Hepatocyte (in vitro differentiated cells): ENCODE measurements at places on chromosomes 1 and 21.

- no peak for DNase-seq
Observed at GRCh38 chr1:66893712-66894111, 30.9 kb downstream of the DNAI4 start.

DNA sequence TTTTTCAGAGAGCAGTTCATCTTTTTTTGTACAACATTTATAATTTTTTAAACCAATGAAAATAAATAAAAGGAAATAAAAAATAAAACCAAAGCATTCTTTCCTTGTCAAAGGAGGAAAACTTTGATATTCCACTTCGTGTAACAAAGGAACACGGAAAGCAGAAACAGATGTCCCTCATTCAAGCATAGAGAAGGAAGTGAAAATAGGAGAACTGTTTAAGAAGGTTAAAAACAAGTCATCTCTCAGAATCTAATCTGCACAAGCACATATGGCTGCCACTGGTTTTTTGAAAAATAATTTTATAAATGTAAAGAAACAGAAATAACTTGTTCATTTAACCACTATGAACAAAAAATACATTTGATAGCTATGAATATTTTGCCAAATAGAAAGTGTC is 35.9 kb upstream of the ZNF644 start:
- DNase-seq = no peak

DNA sequence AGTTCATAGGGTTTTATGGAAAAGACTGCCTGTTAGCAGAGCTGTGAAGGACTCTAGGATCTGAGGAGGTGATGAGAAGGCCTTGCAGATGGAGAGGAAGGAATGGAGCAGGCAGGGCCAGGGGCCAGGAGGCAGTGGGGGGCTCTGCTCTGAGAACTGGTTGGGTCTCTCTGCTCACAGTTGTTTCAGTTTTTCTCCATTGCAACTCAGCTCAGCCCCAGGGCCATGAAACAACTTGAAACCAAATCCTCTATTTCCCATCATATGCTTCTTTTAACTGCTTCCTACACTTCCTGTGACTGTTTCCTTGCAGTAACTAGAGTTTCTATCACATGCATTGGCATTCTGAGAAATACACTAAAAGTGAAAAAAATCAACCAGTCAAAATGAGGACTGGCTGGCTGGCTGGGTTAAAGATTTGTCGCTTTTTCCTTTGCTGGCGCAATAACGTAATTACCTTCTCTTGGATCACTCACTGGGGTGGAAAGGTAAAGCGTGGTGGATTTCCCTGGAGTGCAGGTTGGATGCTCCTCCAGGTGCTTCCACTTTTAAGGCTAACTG is 172.0 kb downstream of the CDC7 start:
- no peak for DNase-seq

GRCh38 chr1:203089001-203089650 is 3.3 kb upstream of the MYOG start:
- DNase-seq = no peak

GRCh38 chr1:2268285-2269056 is 40.4 kb downstream of the SKI start:
- DNase-seq = no peak

DNA sequence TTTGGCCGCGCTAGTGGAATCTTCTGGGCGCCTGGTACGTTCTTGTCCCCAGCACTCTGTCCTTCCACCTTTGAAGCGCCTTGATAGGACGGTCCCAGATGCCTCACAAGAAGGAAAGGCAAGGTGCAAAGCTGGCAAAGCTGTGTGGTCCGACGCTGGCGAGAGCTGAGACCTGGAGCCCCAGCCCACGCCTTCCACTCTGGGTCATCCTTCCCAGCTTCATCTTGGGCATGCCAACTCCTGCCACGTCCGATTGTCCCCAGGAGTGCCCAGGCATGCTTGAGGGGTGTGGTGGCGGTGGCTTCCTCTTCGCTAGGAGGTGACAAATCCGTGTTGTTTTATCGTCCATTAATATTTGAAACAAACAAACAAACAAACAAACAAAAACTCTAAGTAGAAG is 123.9 kb upstream of the DPYD start:
- DNase-seq = no peak

GRCh38 chr21:45800339-45801080 is 157.0 kb downstream of the PCBP3 start:
- DNase-seq = no peak

GRCh38 chr1:28534671-28535070 is 18.2 kb upstream of the TRNAU1AP start:
- DNase-seq = no peak

GRCh38 chr1:9594471-9595155 is 5.9 kb downstream of the TMEM201 start:
- DNase-seq = no peak

DNA sequence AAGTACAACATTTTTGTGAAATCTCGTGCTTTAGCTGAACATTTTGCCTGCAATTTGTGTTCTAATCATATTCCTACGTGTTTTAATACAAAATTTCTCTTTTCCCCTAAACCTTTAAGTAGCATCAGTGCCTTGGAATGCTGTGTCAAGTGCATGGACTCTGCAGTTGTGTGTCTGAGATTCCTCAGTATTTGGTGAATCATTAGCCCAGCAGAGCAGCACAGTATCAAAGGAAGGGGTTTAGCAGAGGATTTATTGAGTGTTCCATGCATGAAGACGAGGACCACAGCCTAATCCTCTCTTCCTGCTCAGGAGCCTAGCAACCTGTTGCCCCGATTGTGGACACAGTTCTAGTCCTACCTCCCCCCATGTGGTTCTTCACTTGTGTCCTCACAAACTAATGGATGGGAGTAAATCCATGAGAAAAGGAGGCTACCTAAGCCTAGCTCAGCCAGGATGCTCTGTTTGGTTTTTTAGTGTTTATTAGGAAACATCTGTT is 29.3 kb upstream of the PCP4 start:
- DNase-seq = peak; percentile 16

GRCh38 chr1:151509350-151510019 is 1.7 kb upstream of the CGN start:
- no peak for DNase-seq

- peak; percentile 30 for DNase-seq
Observed at GRCh38 chr1:15681349-15682292, 2.5 kb upstream of the PLEKHM2 start.

- no peak for DNase-seq
Observed at GRCh38 chr1:231688989-231689388, 62.4 kb downstream of the DISC1 start.

- no peak for DNase-seq
Observed at GRCh38 chr1:156492013-156492590, 8.5 kb downstream of the MEF2D start.

DNA sequence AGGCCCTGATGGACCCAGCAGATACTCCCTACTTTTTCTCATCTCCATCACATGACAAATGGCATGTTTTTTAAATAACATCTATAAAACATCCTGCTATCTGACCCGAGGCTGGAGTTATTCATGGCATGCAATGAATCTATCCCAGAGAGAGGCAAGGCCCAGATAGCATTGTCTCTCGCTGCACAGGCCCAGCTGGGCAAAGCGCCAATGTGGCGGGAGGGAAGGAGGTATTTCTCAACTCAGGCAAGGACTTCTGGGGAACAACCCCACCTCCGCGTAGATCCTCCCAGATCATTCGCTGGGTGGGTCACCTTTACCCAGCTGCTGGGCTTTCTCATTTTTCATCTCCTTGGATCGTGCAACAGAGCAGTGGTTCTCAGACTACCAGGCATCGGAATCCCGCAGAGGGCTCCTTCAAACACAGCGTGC is 59.8 kb downstream of the ERG start:
- peak; percentile 49 for DNase-seq

- DNase-seq = no peak
Observed at GRCh38 chr1:30329263-30329753, 394.1 kb downstream of the MATN1 start.

DNA sequence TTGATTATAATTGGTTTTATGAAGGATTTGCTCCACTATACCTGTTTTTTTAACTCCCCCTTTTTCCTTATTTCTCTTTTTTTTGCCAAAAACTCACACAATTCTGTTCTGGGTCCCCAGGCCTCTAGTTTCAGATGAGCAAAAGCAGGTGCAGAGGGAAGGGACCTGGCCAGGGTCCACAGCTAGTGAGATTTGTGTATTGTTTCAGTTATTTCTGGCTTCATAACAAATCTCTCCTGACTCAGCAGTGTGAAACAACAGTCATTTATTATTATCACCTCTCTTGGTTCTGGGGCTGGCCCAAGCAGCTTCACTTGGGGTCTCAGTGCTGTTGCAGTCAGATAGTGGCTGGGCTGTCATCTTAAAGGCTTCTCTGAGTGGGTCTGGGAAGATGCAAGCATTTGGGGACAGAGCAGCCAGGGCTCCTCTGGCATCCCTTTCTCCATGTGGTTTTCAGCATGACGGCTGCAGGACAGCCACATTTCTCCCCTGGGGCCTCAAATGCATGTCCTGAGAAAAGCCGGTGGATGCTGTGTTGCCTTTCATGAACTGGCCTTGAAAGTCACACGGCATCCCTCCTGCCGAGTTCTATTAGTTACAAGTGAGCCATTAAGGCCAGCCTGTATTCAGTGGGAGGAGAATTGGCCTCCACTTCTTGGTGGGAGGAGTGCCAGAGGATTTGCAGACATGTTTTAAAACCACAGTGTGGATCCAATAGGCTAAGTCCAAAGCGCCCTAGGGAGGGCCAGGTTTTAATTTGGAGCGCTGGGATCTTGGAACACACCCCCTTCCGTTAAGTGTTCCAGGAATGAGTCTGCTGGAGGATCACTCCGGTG is 137.1 kb downstream of the CAMTA1 start:
- DNase-seq = peak; percentile 34

DNA sequence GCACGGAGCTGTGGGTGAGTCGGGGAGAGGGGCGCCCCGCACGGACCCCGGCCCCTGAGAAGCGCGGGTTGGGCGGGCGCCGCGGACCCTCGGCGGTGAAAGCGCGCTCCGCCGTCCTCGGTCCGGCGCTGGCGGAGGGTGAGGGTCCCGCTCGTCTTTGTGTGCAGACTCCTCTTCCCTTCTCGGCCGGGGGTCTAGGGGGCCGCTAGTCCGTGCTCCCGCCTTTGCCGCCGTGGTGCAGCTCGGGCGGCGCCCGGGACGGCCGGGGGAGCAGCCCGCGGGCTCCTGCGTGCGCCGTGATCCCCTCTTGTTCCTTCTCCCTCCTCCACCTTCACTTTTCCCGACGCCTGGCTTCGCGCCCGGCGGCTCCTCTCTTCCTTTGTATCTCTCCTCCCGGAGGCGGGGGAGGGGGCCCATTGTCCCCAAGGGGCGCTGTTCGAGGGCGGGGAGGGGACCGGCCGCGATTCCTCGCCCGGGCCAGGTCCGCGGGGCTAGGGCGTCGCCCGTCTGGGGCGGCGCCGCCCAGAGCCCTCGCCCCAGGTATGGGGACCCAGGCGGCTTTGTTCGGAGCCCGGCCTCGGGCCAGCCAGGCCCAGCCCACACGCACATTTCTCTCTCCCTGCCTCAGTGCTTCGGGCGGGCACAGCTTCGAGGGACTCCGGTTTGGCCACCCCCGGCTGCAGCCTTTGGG is 519 bp downstream of the FNBP1L start:
- DNase-seq = peak; percentile 81

GRCh38 chr21:34886240-34887104 is 162.6 kb downstream of the RUNX1 start:
- peak; percentile 72 for DNase-seq

DNA sequence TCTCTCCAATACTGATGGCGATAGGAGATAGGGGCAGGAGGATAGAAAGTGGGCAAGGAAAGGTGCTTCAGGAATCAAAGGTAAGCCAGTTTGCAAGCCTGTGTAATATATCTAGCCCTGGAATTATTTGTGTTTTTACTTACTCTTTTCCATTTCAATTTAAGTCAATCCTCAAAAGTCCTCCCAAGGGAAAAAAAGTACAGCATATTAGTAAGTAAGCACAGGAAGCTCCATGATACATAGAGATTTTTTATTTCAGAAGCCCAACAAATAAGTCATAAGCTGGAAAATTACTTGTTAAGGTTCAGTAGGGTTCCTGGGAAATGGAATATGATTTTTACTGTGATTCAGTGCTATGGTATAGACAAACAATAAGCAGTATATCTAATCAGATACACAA is 337.7 kb upstream of the DUSP10 start:
- DNase-seq = no peak

DNA sequence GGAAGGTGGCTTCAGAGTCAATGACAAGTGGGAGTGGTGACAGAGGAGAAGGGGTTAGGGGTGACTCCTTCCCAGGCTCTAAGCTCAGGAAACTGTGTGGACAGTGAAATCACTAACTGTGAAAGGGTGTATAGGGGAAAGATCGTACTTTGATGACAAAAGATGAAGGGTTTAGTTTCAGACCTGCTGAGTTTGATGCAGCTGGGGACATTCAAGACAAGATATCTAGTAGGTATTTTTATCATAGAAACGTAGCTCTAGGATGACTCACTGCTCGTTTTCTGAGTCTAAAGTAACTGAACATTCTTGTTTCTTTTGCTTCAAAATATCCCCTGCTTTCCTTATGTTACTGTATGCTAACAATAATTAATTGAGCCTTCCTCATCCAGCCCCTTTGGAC is 149.0 kb downstream of the PCP4 start:
- DNase-seq = no peak

DNA sequence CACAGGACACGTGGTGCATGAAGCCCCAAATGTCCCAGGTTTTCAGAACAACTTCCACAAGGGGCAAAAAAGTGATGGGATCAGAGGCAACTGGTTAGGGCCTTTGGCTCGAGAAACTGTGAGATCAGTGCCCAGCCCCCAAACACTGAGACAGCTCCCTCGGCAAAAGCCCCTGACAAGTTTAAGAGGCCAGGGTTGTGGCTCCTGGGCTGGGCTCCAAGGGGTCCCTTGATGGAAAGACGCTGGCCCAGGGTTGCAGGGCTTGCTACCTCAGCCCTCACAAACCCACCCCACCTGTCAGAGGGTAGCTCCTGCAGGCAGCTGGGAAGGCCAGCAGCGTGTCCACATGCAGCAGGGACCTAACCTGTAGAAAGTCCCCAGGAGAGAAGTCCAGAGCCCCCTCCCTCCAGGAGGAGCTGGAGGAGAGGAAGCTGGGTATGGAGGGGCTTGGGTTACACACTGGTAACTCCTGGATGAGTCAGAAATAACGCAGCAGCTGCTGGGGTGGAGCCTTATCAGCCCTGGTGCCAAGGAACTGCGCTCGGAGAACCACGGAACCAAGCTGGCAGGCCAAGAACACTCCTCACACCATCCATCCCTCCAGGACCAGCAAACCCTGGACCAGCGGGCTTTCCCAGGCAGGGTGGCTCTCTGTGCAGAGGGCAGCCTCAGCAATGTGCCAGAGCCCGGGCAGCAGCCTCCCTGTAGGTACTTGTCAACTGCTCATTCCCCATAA is 37.5 kb downstream of the CTNNBIP1 start:
- no peak for DNase-seq

GRCh38 chr1:65119951-65120350 is 28.1 kb upstream of the AK4 start:
- DNase-seq = no peak

- no peak for DNase-seq
Observed at GRCh38 chr1:108801101-108801500, 54.6 kb downstream of the STXBP3 start.
